ENCODE measurements at places on chromosomes 7 and 10.

GRCh38 chr10:91700788-91701444 lies 68.0 kb upstream of the PPP1R3C start:
- no peak for DNase-seq

DNA sequence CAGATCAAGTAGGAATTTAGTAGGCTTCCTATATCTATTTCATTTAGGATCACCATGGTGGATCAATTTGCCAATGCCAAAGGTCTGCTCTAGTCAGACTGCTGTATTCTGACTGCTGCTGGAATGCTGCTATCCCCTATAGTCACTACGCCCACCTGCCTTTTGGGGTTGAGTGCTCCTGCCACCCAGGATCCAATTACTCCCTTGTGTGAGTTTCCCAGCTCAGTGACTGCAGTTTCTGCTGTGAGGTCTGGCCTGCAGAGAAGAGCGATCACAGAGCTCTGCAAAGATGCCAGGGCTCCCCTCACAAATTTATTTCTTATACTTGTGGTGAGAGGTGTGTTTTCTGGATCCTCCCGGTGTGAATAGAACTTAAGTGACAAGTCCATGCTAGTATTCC lies 88.1 kb upstream of the FOXI2 start:
- no peak for DNase-seq

DNA sequence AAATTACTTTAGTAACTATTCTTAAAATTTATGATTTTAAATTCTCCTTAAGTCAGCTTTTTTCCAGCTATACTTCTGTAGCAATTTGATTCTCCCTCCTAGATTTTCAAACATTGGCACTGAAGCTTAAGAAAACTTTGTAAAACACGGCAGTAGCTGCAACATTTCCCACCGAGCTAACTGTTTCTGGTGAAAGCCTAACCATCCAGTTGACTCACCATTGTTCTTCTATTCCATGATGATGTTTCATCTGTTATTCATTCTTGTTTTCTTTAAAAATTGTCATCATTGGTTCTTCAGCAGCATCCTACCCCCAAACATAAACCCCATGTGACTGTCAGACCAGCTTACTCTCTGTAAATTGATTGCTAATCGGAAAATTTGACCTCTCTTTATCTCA lies 312.3 kb downstream of the DGKB start:
- no peak for DNase-seq

GRCh38 chr10:100939763-100940344 lies 27.1 kb downstream of the SLF2 start:
- no peak for DNase-seq

- DNase-seq: no peak
Observed at GRCh38 chr10:11288302-11288701, 270.6 kb downstream of the CELF2 start.

DNA sequence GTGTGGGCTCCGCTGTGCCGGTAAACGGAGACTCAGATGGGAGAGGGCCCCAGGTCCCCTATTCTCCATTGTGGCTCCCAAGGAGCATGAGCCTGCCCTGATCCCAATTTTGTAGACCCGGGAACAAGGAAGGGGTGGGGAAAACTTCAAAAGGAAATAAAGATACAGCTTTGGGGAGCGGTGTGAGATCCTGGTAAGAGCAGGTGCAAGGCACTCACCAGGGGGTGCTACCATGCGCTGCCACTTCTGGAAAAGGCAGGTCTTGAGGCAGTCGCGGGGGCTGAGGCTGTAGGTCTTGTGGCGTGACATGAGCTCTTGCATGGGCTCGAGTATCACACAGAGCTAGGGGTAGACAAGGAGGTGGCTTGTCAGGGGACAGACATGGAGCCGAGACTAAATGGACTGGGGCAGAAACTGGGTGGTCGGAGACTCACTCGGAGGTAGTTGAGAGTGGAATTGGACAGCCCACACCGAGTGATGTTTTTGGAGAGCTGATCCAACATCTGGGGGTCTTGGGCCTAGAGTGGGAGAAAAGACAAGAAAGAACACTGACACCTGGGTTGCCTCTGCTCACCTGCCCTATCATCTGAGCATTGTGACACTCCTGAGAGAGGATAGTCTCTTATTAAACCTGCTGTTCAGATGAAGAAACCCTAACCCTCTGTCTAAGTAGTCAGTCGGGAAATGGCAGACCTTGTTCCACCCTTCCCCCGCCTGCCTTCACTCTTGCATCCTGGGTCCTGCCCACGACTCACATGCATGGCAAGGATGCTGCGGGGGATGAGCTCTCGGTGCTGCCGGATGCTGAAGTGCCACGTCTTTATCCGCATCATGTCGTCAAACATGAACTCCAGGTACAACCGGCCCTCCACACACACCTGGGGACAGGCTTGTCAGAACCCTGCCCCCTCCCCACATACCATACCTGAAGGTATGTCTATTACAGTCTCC lies 10.7 kb downstream of the LDB1 start:
- no peak for DNase-seq

GRCh38 chr7:30184791-30185487 lies 50.2 kb downstream of the MTURN start:
- no peak for DNase-seq

- no peak for DNase-seq
Observed at GRCh38 chr7:8035647-8036518, 67.3 kb downstream of the GLCCI1 start.

DNA sequence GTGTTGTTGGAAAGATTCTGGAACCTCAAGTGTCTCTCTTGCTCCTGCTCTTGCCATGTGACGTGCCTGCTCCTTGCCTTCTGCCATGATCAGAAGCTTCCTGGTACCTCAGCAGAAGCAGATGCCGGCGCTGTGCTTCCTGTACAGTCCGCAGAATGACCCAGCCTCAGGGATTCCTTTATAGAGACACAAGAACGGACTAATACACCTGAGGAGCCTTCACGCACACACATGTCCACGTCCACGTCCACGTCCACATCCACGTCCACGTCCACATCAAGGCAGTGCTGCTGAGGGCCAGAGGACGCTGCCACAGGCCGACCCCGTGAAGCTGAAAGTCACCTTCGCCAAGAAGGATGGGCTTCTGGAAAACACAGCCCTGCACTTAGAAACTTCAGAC lies 190.1 kb downstream of the MAD1L1 start:
- DNase-seq: no peak

DNA sequence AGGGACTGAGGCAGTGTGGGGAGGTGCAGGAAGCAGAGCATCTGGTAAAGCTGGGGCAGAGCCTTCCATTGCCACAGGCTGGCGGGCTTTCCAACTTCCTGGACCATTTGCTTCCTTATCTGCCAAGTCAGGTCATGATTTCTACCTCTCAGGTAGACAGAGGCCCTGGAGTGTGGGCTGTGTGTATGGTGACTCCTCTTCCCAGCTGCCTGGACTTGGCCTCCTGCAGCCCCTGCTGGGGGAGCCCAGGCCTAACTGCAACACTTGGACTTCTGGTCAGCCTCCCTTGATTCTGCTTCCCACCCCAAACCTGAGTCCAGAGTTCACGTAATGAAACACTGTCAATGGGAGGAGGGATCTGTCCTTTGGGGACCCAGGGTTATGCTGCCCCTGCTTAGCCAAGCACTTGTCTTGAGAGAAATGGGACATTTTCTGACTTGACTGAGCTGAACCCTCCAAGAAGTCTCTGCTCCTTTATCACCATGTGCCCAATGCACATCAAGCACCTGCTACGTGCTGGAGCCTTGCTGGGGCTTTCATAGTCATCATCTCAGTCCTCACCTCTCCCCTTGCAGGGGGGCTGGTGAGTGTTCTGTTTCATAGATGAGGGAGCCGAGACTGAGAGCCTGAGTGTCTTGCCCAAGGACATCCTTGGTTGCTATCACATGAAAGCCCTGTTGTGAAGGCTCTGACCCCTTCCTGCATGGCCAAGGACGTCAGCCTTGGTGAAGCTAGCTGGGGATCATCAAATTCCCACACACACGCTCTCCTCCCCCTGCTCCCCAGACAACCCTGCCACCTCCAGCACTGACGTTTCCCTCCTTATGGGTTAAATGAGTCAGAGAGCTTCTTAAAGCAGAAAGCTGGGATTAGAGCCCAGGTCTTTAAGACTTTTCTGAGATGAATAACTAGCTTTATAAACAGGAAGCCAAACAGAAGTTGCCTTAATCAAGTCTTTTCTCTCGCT lies 3.4 kb downstream of the CLEC2L start:
- DNase-seq: no peak

DNA sequence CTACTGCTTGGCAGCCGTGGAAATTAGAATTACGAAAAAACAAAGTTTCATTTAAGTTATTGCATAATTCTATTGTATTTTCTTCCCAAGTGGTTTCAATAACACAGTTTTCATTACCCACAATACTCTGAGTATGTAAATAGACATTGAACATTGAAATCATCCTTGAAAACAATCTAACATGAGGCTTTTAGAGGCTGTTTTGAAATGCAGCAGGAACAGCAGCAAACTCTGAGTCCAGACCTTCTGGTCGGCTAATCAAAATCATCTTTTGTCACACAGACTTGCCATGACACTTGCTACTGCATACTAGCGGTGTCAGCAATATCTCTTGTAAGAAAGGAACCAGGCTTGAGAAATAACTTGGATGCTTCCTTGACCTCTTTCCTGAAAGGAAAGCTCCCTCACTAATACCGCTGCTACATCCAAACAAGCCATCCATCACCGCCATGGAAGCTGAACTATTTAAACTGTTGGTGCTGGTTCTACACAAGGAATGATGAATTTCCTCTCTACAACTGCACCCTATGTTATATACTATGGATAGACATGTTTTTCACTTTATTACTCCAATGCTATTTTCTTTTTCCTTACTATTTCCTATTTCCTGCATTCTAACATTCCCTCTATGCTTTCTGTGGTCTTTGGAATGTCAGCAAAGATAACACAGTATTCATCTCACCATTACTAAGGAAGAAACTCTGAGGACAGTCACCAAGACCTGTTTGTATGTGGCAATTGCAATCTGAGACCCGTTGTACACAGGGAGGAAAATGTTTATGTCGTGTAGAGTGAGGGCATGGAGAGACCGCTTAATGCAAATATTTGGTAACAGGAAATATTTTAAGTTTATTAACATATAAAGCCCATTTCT lies 130.8 kb downstream of the ITGA8 start:
- no peak for DNase-seq

DNA sequence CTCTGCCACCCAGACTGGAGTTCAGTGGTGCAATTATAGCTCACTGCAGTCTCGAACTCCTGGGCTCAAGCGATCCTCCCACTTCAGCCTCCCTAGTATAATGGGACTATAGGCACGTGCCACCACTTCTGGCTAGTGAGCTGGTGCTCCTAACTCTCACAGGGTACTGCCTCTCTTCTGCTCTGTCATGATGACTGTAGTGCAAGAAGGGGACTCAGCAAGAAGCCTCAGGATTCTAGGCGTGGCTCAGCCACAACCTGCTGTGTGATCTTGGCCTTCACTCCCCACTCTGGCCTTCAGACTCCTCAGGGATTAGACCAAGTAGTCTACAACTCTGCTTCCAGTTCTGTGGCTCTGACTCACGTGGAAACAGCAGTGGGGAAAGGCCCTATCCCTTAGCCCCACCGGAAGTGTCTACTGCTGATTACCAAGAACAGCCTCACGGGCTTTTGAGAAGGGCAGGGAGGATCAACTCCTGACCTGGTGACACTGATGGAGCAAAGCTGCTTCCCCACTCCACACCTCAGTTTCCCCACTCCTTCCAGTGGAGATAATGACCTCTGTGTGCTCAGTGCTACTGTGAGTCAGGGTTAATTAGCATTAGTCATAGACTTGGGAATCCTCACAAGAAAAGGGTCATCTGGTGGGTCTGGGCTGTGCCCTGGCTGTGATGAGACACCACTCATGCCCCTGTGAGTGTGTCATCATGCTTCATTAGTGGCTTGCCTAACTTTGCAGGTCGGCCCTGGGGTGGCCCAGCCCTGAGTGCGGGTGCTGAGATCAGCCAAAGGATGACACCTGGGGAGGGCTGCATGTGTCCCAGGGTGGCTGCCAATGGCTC lies 41.1 kb downstream of the ZC3HC1 start:
- no peak for DNase-seq

DNA sequence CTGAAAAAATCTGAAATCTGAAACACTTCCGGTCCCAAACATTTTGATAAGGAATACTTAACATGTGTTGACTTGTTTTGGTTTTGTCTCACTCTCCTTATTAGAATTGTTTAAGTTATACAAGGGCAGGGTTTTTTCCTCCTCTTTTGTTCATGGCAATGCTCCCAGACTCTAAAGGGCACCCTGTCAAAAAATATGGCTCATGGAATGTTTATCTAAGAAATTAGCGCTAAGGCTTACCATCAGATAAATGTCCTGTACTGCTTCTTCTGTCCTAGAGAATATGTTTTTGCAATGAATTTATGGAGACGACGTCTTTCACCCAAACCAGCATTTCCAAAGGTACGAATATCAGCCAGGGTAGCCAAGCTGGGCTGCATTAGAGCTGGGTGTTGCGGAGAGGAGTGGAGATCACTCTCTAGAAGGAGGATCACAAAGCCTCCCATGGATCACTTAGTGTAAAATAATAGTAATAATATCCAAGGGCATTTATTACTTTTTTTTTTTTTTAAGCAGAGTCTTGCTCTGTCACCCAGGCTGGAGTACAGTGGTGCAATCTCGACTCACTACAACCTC lies 46.8 kb downstream of the ERLIN1 start:
- DNase-seq: no peak

DNA sequence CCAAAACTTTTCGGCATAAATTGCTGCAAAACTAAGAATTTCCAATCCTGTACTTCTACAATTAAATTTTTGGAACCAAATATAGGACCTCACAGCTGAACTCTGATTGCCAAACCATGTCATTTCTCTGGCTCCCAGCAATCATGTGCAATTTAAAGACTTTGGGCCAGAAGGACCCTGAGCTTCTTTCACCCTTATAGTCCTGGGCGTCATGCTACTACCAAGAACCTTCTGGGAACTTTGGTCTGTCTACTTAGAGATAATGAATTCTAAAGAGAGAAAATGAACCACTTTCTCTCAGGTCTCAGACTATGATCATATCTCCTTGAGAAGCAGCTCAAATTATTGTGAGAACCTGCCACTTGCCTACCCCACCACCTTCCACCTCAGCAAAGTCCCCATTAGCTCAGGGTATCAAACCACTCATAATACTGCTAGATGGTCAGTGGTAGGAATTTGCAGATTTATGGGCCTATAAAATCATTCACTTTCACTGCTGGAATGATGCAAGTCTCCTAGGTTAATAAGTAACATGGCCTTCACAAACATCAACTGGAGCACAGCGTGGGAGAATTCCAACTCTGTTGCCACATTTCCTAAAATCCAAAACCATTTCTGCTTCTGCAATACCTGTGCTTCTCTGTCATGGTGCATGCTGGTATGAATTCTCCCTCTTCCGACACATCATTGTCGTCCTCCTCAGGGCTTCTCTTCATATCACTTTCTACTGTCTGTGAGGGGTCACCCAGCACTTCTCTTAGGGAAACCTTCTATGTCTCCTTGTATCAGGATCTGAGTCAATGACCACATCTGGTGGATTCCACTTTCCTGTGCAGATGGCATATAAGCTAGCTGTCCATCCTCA lies 6.6 kb upstream of the WDR91 start:
- DNase-seq: no peak

- DNase-seq: no peak
Observed at GRCh38 chr7:148987751-148988512, 40.4 kb downstream of the PDIA4 start.

- DNase-seq: no peak
Observed at GRCh38 chr7:138625849-138626230, 75.3 kb downstream of the SVOPL start.

GRCh38 chr7:105814481-105814880 lies 61.9 kb downstream of the ATXN7L1 start:
- DNase-seq: no peak

- DNase-seq: no peak
Observed at GRCh38 chr7:136509466-136509865, 359.0 kb upstream of the CHRM2 start.

GRCh38 chr10:102644646-102645387 lies 538 bp downstream of the TRIM8 start:
- DNase-seq: peak; percentile 57
